Smooth muscle cell of the umbilical artery (primary cell): ENCODE measurements at places on chromosomes 5 and 9. TPM values are rescaled to one million over a fixed set of nuclear protein-coding genes. Genes with fewer than 3 reads are reported as not detected.

SPINK13 gene
- total RNA-seq, result not detected in 2 replicates

MYORG gene
- 0.89 and 1.6 TPM in 2 replicates for total RNA-seq

RGS14 gene
- total RNA-seq, result 3.9 and 4.2 TPM in 2 replicates

WWC1 gene
- 1.2 and 7.0 TPM in 2 replicates for total RNA-seq

ABCA1 gene
- total RNA-seq, result 198 and 229 TPM in 2 replicates

ADAMTS12 gene
- total RNA-seq, result 73.0 and 179 TPM in 2 replicates

CYSRT1 gene
- total RNA-seq, result 0.30 and 0.46 TPM in 2 replicates
